ENCODE measurements at places on chromosomes 11 and 22.

GRCh38 chr11:92591521-92591920, 366.9 kb downstream of the FAT3 start:
- no peak for DNase-seq

GRCh38 chr22:37186228-37186996, 1.6 kb downstream of the C1QTNF6 start:
- no peak for DNase-seq

- no peak for DNase-seq
These were observed 5.1 kb downstream of the SCN4B start for GRCh38 chr11:118147502-118147901.

- peak; percentile 69 for DNase-seq
These were observed at the start of gene TRMU for GRCh38 chr22:46335201-46336118. Gene TRMU, plus strand, starts transcription at chr22:46335714. Its CDS starts 51 bp downstream, at chr22:46335765.

DNA sequence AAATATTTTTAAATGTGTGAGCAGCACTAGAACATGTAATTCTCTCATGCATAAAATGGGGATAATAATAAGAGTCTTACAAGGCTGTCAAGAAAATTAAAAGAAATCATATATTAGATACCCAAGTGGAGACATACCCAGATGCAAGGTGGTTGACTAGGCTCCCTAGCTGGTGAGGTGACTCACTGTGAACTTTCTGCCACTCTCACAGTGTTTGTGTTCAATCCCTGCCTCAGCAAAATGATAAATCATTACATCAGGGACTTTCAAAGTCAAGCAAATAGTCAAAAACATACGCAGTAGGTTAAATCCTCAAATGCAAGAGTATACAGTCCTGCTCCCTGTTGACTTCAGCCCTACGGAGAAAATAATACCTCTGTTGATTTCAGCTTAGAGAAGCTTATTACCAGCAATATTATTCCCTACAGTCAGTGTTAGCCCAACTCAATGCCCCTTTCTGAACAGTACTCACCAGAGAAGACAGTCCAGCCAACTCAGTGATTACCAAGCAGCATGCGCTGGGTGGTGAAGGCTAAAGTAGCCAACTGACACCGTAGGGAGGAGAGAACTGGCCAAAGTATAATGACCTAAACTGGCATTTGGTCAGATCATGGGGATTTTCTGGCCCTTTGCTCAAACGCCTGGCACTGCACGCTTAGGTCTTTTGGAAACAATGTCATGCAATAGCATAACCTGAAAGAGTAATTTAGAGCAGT, 73.1 kb upstream of the BARX2 start:
- DNase-seq: no peak

- DNase-seq: no peak
These were observed 3.8 kb upstream of the INTS5 start for GRCh38 chr11:62656796-62657429.

- no peak for DNase-seq
These were observed 6.0 kb upstream of the LIF start for GRCh38 chr22:30252411-30253204.

GRCh38 chr11:17748761-17749721, 14.5 kb downstream of the KCNC1 start:
- no peak for DNase-seq

DNA sequence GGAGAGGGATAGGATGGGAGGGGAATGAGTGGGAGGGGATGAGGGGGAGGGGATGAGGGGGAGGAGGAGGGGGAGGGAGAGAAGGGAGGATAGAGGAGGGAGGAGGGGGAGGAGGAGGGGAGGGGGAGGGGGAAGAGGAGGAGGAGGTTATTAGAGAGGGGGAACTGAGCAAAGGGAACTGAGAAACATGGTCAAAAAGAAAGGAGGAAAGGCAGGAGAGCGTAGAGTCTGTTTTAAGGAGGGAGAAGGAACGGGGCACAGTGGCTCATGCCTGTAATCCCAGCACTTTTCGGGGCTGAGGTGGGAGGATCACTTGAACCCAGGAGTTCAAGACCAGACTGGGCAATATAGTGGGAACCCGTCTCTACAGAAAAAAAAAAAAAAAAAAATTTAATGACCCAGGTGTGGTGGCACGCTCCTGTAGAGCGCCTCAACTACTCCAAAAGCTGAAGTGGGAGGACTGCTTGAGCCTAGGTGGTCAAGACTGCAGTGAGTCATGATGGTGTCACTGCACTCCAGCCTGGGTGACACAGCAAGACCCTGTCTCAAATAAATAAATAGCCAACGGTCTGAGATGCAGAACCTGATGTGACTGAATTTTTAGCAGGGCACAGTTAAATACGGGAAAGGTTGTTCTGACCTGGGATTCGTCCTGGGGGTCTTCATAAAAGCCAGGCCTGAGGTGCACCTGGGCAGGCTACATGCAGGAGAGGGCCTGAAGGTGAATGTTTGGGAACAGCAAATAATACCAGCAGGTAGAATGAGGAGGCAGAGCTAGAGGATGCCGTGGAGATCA, 4.0 kb downstream of the B3GNT6 start:
- DNase-seq: no peak

DNA sequence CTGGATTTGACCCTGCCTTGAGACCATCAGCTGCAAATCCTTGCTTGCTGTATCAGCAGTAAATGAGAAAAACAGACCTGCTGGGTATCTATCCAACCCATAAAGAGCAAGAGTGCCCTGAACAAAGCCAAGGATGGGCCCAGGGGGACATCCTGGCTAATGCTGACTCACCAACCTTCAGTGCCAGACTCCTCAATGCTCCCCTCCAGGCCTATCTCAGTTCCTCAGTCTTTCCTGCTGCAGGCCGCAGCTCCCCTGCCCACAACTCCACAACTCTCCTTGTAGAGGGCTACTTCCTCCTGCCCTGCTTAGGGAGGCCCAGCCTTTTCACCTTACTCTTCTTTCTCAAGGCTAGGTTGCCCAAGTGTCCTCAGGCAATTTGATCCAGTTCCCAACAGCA, 2.6 kb downstream of the LAMTOR1 start:
- no peak for DNase-seq

DNA sequence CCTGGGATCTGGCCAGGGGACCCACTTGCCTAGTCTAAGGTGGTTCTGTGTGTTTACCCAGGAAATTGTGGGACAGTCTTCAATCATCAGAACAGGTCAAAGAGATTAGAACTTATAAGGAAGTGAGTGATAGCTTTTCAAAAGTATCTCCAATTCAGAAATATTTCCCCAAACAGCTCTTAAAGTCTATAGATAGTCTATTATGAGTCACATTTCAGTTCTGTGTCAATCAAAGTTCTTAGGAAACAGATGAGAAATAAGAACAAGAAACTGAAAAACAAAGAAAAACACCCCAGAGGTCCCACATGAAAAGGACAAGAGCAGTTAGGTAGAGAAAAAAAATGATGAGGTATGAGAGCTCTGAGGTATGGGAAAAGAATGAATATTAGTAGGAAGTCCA, 381.4 kb upstream of the MPPED2 start:
- DNase-seq: no peak

DNA sequence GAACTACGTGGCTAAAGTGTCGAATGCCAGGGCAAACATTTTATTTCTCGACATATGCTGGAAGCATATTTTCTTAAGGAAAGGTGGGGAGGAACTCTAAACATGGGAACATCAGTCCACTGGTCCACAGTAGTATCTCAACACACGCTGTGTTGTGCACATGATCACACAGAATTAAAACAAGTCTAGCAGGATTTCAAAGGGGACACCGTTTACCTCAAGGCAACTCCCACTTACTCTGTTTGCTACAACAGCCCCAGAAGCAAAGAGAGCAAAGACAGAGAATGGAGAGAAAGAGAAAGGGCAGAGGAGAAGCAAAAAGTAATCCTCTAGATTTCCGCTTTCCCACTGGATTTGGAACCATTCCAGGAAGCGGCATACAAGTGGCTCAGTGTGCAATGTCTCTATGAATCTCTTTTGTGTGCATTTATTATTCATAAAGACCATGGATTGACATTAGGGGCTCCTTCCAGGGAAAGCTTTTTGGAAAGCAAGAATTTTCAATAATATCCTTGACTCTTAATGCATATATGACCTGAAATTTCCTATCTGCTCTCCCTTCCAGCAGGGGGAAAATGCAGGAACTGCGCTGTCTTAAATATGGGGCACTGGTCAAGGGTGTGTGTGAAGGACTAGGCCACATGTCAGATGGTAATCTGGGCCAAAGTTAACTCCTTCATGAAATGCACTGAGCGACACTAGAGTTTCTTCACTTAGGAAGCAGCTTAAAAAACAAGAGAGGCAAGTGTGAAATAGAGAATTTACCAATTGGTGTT, 34.8 kb upstream of the CCDC34 start:
- DNase-seq: no peak

DNA sequence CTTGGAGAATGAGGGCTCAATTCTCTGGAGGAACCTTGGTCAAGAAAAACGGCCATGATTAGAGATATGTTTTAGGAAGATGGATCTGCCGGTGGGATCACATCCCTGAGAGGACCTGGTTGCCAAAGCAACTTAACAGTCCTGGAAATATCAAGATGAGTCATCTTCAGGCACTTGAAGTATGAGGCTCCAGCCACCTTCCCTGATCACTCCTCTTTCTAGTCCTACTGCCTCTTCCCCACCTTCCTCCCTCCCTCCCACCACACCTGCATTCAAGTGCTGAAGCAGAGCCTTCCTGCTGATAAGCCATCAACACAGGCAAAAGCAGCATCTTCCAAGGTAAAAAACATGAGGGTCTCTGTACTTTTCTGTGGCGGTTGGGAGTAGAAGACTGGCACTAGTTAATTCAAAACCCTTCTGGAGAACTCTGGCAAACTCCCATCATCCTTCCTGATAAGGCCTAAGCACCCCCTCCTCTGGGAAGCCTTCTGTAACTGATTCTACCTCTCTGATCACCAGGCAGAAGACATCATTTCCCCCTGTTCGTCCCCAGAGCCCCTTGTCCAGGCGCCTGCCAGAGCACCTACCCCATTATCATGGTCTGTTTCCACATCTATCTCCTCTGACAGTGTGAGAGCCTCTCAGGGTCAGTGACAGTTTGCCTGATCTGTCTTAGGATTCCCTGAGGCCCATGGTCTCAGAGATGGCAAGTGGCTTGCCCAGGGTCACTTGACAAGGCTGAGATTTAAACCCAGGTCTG, 79.8 kb downstream of the CLPB start:
- DNase-seq: no peak

DNA sequence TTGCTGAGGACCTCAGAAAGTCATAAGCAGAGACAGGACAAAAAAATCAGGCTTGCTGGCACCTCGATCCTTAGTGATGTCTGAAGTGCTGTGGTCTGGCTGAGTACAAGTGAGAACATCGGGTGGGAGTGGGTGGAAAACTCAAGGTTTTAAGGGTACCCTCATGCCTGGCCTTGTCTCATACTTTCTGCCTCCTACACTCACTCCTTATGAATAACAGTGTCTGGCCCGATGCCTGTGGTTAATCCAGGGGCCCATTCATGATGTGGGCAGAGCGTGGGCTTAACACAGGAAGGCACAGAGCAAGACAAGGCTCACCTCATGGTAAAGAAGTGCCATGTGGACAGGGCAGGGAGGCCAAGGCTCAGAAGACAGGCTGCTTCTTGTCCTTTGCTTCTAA, 11.0 kb upstream of the UCP3 start:
- peak; percentile 59 for DNase-seq

- no peak for DNase-seq
These were observed 48.5 kb downstream of the PITPNB start for GRCh38 chr22:27870234-27871191.

DNA sequence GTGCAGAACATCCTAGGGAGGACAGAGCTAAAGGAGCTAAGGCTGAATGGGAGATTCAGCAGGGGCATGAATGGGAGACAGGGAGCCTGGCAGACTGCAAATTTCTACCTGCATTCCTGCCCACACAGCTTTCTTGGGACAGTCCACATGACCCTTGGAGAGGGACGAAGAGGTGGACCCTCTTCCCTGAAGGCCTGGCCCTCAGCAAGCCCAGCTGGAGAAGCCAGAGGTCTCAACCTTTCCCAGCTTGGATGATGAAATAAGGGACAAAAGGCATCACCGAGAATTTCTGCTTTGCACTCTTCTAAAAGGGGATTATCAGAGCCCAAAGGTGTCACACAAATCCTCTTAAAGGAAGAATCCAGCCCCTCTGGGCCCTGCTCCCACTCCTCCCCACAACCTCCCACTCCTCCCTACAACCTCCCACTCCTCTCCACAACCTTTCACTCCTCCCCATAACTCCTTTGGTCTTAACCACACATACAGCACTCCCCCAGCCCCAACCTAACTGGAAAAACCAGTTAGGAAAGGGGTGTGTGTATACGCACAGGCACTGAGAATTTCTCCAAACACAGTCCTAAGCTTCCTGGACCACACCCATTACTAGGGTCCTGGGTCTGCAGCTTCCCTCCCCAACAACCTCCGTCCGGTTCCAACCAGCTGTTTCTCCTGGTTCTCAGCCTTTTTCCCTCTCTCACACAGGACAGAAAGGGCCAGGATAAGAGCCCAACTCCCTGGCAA, 38.4 kb downstream of the RPL27A start:
- DNase-seq: no peak

GRCh38 chr11:43197379-43197778, 114.4 kb upstream of the API5 start:
- DNase-seq: no peak

All from stimulated activated CD8-positive, alpha-beta memory T cell treated with anti-CD3 and anti-CD28 coated beads, Interleukin-4, amount 100 ng/mL, for 24 hours (primary cell).